ENCODE measurements at places on chromosomes 7 and 10.

GRCh38 chr10:31789555-31789954, 139.1 kb downstream of the ARHGAP12 start:
- DNase-seq: no peak

GRCh38 chr10:100725071-100725471, 20.3 kb upstream of the PAX2 start:
- DNase-seq: no peak

- DNase-seq: no peak
Observed at GRCh38 chr10:113100281-113100680, 150.2 kb downstream of the TCF7L2 start.

DNA sequence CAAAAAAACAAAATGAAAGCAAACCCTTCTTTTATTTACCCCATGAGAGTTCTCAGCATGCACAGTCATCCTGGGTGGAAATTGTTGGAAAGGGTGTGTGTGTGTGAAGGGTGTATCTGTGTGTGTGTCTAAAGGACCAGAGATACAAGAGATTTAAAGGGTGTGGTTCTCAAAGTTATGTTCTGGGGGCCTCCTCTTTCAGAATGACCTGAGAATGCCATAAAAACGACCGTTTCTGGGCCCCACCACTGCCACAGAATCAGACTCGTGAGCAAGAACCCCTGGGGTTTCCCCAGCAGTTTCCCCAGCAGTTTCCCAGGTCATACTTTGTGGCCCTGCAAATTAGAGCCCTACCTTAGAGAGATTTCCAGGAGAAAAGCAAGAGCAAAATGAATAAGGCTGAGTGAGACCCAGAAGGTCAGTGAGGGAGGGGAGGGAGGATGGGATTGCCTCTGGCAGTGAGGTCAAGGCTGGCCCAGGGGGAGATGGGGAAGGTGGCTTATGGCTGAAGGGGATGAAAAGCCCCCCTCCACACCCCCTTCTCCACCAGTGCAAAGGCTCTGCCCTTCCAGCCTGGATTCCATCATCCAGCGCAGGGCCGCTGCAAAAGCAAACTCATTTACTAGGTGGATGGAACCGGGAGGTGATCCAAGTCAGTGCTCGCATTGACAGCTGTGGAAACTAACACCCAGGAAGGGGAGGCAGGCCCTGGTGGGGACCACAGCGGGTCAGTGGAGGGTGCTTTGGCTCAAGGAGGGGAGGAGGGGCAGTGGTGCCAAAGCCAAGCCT, 10.2 kb downstream of the PYROXD2 start:
- DNase-seq: no peak

- DNase-seq: peak; percentile 33
Observed at GRCh38 chr10:132447446-132448247, 50.6 kb downstream of the PWWP2B start.

DNA sequence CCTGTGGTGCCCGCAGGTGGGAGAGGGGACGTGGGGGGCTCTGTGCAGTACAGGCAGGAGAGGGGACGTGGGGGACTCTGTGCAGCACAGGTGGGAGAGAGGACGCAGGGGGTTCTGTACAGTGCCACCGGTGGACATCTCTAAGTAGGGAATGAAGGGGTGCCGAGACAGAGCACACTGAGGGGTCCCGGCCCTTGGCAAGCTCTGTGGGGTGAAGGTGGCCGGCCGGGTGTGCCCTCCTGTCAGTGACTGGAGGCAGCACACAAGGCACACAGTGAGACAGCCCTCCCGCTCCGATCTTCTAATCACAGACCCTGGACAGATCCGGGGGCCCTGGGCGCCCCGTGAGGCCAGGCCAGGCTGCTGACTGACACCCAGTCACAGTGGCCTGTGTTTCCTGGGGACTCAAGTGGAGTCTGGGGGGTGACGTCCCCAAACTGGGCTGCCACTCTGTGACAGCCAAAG, 11.2 kb downstream of the GPR146 start:
- DNase-seq: no peak

DNA sequence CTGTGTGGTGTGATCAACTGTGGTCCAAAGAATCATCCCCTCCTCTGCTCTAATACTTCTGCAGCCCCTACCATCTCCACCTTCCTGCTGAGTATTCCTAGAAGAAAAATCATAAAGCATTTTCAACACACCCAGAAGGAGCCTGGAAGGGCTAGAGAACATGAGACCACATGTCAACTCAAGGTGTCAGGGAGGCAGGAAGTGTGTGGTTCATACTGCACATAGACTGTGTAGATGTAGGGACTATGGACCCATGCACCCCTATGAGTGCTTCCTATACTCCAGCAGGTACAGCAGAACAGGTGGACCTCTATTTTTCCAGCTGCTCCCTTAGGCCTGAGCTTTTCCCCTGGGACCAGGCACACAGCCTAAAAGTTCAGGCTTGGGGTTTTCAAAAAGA, 2.6 kb upstream of the ZNF746 start:
- no peak for DNase-seq

DNA sequence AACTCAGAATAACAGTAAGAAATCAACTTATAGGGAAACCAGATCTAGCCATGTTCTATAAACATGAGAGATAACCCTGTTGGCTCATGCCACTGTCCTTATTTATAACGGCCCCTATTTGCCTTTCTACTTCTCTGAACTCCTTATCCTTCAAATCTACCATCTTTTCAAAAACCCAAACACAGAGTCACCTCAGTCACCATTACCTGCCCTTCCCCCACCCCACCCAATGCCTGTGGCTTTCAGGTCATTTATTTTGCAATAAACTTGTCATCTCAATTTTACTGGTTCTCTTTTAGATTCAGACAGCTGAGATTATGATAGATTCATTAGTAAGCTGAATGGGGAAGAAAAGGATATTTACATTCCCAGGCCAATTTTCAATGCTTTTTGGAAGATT, 53.6 kb downstream of the KMT2C start:
- no peak for DNase-seq

DNA sequence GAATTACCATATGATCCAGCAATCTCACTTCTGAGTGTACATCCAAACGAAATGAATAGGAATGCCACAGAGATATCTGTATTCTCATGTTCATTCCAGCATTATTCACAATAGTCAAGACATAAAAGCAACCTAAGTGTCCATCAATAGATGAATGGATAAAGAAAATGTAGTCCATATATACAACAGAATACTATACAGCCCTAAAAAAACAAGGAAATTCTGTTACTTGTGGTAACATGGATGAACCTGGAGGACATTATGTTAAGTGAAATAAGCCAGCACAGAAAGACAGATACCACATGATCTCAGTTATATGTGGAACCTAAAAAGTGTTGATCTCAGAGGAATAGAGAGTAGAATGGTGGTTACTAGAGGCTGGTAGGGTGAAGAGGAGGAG, 26.7 kb downstream of the TSPAN12 start:
- DNase-seq: no peak

DNA sequence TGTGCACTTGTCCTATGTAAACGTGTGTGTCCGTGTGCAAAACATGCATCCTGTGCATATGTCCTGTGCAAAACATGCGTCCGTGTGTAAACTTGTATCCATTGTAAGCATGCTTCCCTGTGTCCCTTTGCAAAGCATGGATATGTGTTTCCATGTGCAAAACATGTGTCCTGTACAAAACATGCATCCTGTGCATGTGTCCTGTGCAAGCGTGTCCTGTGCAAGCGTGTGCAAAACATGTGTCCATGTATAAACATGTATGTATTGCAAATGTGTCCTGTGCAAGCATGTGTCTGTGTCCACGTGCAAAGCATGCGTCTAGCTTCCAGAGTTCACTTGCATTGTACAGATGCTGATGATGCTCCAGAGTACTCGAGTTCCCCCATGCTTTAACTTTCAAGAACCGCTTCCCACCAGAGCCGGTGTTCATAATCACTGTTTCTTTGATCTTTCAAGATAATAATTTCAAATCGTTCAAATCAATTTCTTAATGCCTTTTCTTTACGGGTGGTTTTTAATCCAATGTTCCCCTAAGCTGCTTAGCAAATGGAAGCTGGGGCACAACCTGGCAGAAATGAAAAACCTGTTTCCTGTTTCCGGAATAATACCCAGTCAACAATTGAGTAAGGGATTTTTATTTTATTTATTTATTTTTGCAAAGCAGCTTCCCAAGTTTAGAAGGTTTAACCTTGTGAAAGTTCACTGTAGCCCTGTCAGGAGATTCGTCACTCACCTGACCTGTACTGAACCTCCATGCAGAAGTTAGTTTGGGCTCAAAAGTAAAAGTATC, 641 bp upstream of the ASB13 start:
- DNase-seq: no peak

GRCh38 chr10:60338786-60339185, 50.9 kb downstream of the ANK3 start:
- DNase-seq: no peak

DNA sequence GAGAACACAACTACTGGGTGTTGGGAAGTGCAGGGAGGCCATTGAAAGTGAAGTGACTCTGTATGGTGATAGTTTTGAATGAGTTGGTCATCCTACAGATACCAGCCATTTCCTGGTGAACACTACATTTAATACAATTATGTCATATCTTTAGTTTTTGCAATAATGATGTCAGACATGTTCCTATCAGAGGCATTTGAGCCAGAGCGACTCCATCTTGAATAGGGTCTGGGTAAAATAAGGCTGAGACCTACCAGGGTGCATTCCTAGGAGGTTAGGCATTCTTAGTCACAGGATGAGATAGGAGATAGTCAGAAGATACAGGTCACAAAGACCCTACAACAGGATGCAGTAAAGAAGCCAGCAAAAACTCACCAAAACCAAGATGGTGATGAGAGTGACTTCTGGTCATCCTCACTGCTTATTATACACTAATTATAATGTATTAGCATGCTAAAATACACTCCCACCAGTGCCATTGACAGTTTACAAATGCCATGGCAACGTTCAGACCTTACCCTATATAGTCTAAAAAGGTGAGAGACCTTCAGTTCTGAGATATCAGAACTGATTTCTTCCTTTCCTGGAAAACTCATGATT, 28.2 kb downstream of the ADK start:
- DNase-seq: no peak

GRCh38 chr7:10222976-10223375, 750.7 kb upstream of the PHF14 start:
- DNase-seq: no peak

DNA sequence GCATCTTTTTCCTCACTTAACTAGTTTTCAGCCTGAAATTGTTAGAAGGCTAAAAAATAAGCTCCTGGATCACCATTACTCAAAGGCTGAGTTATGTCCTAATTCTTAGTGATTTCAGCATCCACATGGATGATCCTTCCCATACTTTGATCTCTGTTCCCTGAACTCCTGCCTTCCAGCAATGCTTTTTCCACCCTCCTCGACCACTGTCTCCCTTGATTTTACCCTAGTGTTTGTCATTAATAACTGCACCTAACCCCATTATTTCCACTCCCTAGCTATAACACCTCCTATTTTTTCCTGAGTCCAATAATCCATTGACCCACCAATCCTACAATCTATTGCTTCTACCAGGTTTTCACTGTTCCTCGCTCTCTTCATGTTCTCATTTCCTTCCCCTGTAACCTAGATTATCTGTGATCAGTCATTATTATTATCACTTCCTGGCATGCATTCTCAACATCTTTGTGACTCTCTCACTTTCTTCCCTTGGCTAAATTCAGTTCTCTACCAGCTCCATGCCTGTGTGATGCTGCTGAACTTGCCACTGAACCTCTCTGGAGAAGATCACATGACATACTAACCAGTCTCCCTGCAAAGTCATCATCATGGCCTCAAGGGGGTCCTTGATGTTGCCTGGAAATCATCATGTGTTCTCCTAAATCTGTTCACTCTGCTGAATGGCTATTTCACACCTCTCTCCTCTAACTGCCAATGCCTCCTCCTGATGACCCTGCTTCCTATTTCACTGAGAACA, 6.5 kb upstream of the CALU start:
- no peak for DNase-seq

DNA sequence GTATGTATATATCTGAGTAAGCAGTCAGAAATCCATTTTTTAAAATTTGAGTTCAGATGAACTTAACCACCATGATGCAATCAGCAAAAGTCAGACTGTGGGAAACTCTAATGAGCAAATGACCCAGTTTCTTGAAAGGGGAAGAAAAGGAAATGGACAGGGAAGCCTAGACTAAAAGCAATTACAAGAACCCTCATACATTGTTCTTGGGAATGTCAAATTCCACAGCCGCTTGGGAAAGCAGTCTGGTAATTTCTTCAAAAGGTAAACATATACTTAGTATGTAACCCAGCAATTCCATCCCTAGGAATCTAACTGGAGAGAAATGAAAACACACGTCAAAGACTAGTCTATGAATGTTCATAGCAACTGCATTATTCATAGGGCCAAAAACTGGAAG, 16.4 kb upstream of the FOXK1 start:
- DNase-seq: peak; percentile 75

GRCh38 chr10:3961082-3961481, 176.1 kb upstream of the KLF6 start:
- no peak for DNase-seq

- DNase-seq: no peak
Observed at GRCh38 chr10:83283151-83283550, 856.2 kb upstream of the GHITM start.

DNA sequence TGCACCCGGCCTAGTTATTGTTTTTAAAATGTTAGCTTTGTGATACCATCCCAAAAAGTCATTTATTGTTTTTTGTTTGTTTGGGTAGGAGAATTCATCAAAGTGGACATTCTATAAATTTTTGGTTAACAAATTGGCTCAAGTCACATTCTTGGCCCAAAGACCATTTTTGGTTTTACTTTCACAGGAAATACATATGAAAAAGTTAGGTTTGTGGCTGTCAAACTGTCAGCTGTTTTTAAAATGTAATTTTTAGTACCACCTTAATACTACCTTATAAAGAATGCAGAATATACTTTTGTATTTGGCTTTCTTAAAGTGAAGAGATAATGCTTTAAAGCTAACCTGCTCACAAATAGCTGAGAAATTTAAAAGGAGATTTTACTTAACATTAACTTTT, 25.1 kb downstream of the TMEM168 start:
- no peak for DNase-seq

DNA sequence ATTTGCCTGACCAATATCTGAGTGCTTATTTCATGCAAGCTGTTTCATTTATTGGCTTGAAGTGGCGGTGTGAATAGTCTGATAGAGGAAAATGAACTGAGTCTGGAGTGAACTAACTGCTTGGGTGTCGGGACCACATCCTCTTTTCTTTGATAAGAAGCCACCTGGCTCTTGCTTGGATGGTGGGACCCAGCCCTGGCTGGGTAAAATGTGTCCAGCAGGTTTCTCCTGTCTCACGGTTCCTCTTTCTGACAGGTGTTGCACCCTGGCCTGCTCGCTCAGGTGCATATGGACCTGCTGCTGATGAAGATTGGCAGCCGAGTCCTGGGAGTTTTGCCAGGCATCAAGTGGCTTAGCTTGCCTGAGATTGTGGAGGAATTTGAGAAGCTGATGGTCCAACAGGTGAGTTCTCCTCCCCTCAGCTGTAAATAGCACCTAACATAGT, 1.6 kb downstream of the ADCK2 start:
- DNase-seq: no peak

DNA sequence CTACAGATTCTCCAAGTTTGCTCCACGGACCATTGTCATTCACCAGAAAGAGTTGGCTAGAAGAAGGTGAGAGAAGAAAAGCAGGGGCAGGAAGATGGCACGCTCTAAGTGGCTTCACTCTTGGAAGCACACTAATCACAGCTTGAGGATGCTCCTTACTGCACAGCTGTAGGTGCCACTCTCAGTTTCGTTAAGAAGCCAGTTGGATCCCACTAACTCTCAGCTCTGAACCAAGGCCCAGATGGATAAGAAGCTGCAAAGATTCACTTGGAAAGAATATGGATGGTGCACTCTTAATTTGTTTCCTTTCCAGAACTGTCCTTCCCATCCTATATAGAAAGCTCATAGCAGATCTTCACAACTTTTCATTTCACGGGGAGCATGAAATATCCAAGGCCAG, 94.5 kb upstream of the AGK start:
- no peak for DNase-seq

- no peak for DNase-seq
Observed at GRCh38 chr10:87842776-87843497, 20.4 kb downstream of the KLLN start.
